Fibroblast of skin of left quadriceps (primary cell): ENCODE measurements at places on chromosomes 1 and 21.

- DNase-seq, result no peak
These were observed 1.1 kb upstream of the GUCA2B start for GRCh38 chr1:42152119-42152518.

GRCh38 chr1:56837244-56837939 is 17.2 kb upstream of the C8A start:
- DNase-seq, result no peak

GRCh38 chr1:156658945-156659574 is 17.1 kb downstream of the BCAN start:
- no peak for DNase-seq

DNA sequence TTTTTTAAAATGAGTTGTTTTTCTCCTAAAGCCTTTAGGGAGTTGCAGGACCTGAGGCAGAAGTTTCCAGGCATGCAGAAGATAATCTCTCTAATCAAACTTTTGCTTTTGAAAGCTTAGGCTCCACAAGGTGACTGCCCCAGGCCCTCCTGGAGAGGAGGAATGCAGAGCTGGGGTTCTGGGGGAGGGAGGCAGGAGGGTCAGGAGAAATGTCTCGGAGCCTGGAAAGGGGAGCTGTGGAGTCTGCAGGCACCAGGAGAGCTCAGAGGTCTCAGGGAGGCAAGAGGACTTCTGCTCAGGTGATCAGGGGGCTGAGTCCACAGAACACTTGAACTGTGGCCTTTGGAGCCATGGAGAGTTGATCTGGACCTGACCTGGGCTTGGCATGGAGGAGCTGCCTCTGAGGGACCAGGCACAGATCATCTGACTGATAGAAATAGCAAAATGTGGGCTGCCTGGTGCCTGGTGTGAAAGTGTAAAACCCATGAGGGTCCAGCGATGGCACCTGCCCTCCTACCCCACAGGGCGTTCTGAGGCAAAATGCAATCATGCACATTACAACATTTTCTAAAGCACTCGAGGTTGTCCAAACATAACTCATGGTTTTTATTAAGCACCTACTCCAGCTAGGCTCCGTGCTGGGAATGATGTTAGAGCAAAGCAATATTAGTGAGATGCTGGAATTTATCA is 10.0 kb upstream of the ABCG1 start:
- no peak for DNase-seq

DNA sequence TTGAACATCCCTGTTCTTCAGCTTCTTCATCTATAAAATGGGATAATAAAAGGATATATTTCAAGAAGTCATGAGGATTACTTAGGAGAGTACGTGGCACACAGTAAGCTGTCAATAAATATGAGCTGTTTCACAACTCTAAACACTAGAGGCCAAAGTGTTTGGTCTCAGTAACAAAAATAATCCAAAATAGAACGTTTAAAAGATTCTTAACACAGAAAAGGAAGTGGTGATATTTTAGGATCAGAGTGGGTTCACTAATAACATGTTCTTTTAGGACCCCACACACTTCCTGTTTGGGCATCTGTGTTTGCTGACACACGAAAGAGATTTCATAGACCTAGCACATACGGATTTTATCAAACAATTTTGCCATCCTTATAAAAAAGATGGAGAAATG is 32.9 kb downstream of the TNFSF18 start:
- DNase-seq, result no peak

- no peak for DNase-seq
These were observed 56.9 kb downstream of the MIER1 start for GRCh38 chr1:66981679-66982078.

- no peak for DNase-seq
These were observed 29.3 kb downstream of the NUP133 start for GRCh38 chr1:229478852-229479251.

DNA sequence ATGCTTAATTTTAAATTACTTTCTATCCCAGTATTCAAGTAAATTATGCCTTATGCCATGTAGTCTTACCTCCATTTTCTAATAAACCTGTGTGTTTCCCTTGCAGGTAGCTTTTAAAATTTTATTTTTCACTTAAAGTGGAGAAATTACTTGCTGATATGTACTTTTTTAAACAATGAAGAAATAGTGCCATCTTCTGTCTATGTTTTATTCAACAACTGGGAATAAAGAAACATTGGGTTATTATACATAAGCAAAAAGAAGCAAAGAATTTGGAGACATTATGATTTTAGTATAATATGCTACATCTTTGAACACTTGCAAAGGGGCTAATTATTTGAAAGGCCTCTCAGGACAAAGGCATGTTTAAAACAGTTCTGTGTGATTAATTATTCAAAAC is 1912.9 kb downstream of the MRPL39 start:
- DNase-seq, result no peak

DNA sequence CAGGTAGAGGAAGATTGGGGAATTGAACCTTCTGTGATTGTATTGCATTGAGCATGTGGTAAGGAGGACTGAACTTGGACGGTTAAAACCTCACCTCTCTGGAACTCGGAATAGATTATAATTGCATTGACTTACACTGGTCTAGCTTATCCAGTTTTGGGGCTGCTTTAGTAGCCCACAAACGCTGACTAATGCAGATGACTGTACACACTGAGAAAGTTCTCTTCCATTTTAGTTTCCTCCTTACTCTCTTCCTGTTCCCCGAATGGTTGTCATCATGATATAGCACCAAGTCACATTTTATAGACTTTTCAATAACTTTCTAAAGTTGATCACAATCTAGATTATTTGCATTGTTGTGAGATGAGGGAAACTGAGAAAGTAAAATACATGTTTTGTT is 78.2 kb downstream of the NFIA start:
- no peak for DNase-seq

DNA sequence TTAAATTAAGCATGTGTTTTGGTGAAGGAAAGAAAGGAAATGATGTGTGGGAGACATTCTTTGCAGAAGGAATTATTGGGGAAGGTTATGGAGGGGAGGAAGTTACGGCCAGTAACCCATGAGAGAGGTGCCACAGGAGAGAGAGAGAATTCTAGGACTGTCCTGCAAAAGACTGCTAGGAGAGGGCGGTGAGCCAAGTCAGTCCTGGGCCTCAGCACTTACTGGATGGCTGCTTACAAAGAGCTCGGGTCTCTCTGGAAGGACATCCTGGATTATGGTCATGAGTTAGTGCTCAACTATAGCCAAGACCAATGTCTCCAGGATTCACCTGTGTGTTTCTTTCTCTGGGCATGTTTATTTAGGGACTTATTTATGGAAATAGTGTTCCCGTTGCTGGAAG is 74.4 kb upstream of the HSD17B7 start:
- no peak for DNase-seq

GRCh38 chr1:34657849-34658248 is 97.0 kb upstream of the GJB5 start:
- DNase-seq, result no peak

GRCh38 chr1:54407404-54408146 is 1.4 kb upstream of the SSBP3 start:
- DNase-seq, result peak; percentile 91

- no peak for DNase-seq
These were observed 45.0 kb downstream of the NSL1 start for GRCh38 chr1:212746546-212746945.

GRCh38 chr1:119000371-119001180 is 12.4 kb upstream of the TBX15 start:
- DNase-seq, result no peak

DNA sequence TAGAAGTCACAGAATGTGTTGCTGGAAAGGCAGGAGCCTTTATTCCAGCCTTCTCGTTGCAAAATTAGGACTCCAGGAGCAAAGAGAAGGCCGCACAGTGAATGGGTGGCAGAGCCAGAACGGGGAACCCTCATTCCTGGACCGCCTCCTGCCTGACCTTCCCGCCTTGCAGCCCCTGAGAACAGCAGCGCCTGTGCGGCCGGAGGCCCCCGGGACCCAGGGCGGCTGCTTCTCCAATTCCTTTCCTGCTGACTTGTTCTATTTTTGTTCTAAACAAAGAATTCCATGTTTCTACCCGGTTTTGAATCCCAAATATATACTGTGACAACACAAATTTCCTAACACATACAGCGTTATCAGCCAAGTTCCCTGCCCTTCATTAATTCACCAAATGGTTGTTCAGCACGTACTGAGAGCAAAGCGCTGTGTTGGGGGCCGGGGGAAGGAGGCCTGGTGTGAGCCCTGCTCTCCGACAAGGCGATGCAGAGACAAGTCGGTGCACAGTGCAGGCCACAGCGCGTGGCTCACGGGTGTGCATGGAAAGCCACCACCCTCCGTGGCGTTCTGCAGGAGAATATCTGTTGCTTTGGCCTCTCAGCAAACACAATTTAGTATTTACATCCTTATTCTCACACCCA is 31.9 kb upstream of the COL6A2 start:
- no peak for DNase-seq

GRCh38 chr1:155940993-155941844 is at the start of gene RXFP4:
RXFP4 (plus strand) TSS chr1:155941638; CDS start chr1:155941710, 72 bp downstream.
- DNase-seq, result no peak

DNA sequence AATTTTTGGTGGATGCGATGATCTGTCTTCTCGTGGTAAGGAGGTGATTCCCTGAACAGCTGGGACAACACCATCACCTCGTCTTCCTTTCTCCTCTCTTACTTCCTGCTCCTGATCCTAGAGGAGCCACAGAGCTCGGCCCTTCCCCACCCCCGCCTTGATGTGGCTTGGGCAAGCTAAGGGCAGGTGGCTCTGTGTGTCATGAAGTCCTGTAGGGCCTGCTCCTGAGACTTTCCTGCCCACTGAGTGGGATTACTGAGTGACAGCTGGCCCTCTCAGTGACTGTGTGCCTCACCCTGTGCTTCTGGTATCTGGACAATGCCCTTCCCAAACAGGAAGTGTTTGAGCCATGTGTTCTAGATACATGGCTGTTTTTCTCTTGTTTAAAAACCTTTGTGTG is 153.0 kb downstream of the KCNJ6 start:
- DNase-seq, result no peak
